ENCODE measurements at places on chromosomes 2 and 18.

DNA sequence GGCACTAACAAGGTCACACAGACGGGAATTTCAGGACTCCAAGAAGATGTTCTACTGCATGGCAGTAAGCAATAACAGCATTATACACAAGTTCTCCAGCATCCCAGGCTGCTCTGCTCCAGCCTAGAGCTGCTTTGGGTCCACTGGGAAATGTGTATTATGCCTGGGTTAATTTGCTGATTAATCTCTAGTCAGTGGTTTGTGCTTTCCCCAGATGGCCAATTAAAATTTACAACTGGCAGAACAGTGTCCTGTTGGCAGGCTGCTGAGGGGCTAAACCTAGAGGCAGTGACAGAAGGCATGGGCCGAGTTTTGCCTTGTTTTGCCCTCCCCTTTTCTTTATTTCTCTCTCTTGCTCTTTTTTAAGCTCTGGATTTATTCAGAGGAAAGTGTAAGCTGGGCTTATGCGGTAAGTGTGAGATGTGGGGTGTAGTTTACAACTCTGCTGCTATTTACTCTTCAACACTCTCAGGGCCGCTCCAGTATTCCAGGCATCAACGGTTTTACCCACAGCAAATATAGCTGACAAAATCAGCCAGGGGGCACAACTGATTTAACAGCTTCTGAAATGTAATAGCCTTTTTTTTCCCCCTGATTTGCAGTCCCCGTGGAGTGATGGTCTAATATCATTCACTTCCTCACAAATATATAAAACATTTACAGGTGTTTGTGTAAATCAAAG is 348.0 kb downstream of the GPD2 start:
- no peak for DNase-seq

- DNase-seq = no peak
Observed at GRCh38 chr2:120797421-120798221, 62.0 kb downstream of the GLI2 start.

GRCh38 chr18:11258039-11258610 is 108.8 kb upstream of the PIEZO2 start:
- no peak for DNase-seq

- DNase-seq = no peak
Observed at GRCh38 chr2:95008306-95008705, 17.2 kb upstream of the MAL start.

DNA sequence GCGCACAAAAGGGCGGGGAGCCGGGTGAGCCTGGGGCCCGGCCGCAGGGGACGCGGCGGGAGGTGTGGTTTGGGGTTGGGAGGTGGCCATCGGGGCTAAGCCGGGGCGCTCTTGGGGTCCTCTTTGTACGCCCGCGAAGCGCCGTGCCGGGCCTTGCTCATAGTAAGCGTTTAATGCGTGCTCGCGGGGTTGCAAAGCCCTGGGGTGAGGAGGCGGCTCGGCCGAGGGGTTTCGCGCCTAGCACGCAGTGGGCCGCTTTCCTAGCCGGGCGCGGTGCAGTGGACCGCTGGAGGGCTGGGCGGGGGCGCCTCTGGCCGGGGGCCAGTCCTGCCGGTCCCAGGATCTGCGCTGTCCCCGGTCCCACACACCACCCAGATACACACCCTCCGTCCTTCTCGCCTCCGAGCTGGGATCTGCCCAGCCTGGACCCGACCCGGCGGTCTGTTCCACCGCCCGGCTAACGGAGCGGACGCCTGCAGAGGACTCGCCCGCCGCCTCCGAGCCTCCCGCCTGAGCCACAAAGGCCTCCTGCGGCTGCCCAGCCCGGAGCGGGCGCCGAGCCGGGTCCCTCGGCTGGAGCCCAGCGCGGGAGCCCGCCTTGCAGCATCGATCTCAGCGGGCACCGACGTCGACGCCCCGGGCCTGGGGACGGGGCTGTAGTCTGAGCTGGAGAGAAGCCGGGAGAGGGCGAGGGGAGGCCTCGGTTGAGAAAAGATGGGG is 564 bp downstream of the DPYSL5 start:
- DNase-seq = no peak

- no peak for DNase-seq
Observed at GRCh38 chr18:34203866-34204265, 20.8 kb downstream of the NOL4 start.

- no peak for DNase-seq
Observed at GRCh38 chr2:76159042-76159648, 448.4 kb upstream of the GCFC2 start.

GRCh38 chr2:173667415-173667814 is 297.8 kb downstream of the SP3 start:
- no peak for DNase-seq

DNA sequence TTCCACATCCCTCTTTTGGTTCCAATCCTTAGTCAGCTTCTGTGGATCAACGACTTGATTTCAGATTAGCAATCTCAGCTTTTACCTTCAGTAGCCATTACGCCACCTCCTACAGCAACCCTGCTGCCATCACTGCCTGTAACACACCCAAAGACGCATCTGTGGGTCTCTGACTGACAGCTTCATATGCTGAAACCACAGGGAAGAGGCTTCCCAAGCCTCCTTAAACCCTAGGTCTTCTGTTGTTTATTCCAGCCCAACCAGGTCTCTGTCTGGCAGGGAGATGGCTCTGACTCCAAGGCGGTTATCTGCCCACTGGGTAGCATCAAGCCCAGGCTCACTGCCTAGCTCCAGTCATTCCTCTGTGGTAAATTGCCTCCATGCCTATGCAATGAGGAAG is 28.6 kb upstream of the TRIB2 start:
- no peak for DNase-seq

- no peak for DNase-seq
Observed at GRCh38 chr18:61784834-61785233, 108.0 kb downstream of the RNF152 start.

GRCh38 chr2:179218848-179219594 is 45.6 kb downstream of the SESTD1 start:
- no peak for DNase-seq

DNA sequence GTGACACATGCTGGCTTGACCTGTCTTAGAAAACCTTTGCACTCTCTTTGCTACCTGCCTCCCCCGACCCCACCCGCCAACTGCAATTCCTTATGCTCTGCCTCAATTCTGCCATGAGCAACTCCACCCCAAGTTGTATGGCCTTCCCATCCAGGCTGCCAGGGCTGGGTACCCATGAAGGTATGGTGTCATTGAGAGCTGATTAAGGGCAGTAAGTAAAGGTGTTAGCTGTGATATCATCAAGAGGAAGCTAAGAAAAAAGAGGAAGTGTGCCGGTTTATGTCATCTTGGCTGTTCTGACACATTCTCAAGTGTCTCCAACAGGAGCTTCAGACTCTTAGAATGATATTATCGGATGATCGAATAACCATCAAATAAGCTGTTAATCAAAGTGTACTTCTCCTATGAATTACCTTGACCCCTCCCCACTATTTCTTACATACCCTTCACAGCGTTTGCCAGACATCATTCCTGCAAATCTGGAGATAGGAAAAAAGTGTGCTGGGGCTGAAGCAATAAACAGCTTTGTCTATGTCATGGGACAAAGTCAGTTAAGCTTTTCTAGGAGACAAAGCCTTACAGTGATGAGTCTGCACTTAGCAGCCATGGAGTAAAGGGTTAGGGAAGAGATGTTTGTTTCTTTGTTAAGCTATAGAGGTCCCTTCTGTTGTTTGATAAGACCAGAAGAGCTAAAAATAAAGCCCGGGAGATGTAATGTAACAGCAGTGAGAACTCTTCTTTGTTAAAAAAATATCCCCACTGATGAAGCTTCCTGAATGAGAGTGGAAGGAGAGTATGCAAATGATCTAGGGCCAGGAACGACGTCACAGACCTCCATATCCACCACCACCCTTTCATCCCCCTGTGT is 40.4 kb upstream of the SMAD2 start:
- no peak for DNase-seq

DNA sequence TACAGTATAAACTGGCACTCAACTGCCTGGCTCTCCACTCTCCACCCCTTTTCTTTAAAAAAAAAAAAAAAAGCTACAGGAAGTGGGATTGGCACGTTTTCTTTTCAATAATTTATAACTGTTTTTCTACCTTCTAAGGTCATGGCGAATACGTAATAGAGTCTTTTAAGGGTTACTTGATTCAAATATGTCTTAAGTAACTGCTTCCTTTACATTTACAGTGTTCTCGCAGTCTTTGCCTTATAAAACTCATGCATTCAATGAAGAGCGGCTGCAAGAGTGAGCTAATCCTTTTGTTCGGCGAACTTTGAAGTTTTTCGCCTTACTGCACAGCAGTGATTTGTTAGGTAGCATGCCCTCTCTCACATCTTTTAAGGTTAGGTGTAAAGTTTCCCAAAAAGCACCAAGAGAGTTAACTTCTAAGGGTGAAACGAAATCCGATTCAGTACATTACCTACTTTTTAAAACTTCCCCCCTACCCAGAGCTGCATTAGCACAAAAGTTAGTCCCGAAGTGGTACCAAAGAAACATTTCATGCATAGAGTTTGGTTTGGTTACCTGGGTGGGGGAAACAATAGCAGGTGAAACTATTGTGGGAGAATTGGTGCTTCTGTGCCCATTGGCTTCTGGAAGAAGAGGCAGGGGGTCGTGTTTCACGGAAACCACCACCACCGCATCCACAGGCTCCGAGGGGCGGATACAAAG is 2.0 kb downstream of the KCTD1 start:
- DNase-seq = no peak

DNA sequence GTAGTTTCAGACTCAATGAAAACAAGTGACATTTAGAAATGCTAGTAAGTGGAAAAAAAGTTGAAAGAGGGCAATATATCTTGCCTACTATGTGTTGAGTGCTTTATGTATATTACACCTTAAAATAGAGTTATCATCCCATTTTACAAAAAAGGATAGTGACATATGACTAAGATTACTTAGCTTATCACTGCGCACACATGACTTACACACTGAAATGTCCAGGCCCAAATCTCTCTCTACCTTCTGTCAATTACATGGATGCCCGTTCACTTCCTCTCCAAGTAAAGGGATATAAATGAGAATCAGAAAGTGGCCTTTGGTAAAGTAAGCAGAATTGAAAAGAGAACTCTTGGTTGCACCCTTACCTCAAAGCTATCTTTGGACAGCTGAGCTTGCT is 3.6 kb upstream of the PARD3B start:
- no peak for DNase-seq

GRCh38 chr2:143762176-143762928 is 633.1 kb downstream of the ARHGAP15 start:
- DNase-seq = no peak

DNA sequence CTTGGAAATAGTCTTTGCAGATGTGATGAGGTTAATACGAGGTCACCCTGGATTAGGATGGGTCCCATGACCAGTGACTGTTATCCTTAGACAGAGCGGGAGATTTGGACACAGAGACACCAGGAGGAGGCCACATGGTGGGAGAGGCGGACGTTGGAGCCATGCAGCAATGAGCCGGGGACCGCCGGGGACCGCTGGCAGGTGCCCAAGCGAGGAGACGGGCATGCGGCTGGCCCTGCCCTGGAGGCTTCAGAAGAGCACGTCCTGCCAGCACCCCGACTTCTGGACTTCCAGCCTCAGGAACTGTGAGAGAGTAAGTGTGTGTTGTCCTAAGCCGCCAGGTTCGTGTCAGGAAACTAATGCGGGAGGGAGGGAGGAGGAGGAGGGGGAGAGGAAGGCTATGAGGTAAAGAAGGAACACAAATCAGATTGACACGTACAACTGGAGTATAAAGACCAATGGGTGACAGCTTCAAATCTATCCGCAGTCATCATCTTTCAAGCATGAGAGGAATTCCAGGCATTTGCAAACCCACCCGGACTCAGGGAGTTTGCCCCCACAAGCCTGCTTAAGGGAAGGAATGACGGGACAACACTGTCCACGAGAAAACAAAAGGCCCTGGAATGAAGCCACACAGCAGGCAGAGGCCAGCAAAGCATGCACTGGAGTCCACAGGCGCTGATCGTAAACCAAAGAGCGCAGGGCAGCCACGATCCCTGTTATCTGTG is 11.6 kb upstream of the BOK start:
- DNase-seq = no peak

DNA sequence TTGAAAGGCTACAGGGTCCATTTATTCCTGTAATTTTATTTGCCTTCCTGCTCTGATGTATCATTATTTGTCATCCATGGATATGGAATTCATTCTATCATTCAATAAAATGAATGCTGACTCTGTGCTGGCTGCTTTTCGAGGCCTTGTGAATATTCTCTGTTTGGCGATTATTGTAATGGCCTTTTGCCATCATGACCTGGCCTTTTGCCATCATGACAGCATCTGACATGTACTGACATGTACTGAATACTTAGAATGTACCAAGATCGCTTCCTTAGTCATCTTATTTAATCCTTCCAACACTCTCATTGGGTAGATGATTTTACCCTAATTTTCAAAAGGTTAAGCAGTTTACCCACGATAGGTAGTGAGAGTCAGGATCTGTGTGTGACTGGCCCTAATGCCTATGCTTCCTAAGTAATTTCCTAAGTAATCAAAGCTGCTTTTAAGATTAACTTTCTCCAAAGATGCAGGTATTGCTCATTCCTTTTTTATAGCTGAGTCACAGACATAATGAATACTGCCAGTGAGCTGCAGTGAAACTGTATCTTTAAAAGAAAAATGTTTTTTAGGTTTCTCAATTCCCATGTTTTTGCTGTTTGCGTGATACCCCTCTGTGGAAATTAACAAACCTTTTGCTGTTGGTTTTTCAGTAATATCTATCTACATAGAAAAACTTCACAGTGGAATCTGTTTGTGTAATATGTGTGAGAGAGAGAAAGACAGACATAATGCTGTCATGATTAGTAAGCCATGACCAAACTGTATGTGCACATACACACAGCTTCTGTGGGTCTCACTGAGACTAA is 127.8 kb downstream of the CERS6 start:
- no peak for DNase-seq

DNA sequence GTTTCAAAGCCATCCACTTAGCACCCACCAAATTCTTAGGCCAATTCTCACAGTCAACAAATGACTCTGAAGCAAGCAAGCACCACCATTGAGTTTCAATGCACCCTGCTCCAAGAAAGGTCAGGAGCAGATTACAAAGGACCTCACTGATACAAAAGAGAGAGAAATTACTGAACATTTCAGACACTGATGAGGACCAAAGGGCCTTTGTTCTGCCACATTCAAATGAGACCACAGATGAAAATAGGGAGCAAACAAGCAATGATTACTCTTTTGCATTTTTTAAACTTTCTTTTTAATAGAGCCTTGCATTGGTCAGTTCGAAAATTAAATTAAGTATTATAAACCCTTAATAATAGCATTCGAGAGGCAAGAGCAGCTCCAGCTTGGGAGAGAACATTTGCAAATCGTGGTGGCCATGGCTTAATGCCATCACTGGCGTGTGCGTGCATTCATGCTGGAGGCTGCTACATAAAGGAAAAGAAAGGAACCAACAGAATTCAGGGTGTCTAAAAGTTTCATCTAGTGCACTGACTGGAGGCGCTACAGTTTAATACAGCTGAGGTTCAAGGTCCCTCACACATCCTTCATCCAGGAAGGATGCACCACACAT is 87.5 kb downstream of the KLF7 start:
- no peak for DNase-seq

DNA sequence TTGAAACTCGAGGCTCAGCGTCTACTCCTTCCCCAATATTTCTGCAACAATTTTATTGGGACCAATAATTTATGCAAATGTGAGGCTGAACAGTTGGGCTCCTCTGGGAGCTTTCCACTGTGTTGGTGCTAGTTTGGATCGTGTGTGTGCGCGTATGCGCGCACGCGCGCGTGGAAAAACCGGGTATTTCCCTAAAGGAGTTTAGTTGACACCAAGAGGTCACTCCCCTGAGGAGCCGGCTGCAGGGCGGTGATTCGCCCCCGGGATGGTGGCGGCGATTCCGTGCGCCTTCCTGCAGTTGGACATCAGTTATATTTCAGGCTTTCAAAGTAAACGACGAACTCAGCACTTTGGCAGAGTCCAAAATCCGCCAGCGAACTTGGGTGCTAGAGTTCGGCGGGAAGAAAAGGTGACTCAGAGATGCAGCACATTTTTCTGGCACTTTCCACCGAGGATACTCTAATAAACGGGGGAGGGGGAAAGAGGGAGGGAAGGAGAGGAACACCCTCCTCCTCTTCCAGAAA is 186.5 kb upstream of the FANCL start:
- no peak for DNase-seq

All from T-helper 22 cell (primary cell).